Regular cardiac myocyte (primary cell): ENCODE measurements at places on chromosomes 2 and 18. TPM values are rescaled to one million over a fixed set of nuclear protein-coding genes. Genes with fewer than 3 reads are reported as not detected.

The GPR35 gene
- total RNA-seq: 0.19 and 0.85 TPM in 2 replicates

The NMS gene
- total RNA-seq: not detected in 2 replicates

The SKOR2 gene
- total RNA-seq: not detected in 2 replicates

The IL36B gene
- not detected in 2 replicates for total RNA-seq

The ERICH2 gene
- total RNA-seq: not detected in 2 replicates

The ONECUT2 gene
- total RNA-seq: under 0.01 TPM in 1 of 2 replicates, not detected in the other

The SCN9A gene
- total RNA-seq: 20.3 and 22.0 TPM in 2 replicates

The RIT2 gene
- not detected in 2 replicates for total RNA-seq

The LBX2 gene
- total RNA-seq: 2.1 and 2.8 TPM in 2 replicates

The SLC4A3 gene
- total RNA-seq: 0.96 and 4.2 TPM in 2 replicates

The MAP3K2 gene
- total RNA-seq: 35.0 and 40.8 TPM in 2 replicates

The PCARE gene
- total RNA-seq: not detected in 2 replicates

The LYG2 gene
- total RNA-seq: not detected in 2 replicates

The SPHKAP gene
- total RNA-seq: not detected in 2 replicates

The UGT1A8 gene
- not detected in 2 replicates for total RNA-seq

The DNAH7 gene
- 0.19 and 0.56 TPM in 2 replicates for total RNA-seq

The IMPA2 gene
- total RNA-seq: 7.1 and 9.0 TPM in 2 replicates

The AQP12A gene
- total RNA-seq: not detected in 2 replicates

The LCT gene
- under 0.01 TPM in 1 of 2 replicates, not detected in the other for total RNA-seq

The CDH19 gene
- 1.3 and 2.0 TPM in 2 replicates for total RNA-seq

The KCNF1 gene
- under 0.01 TPM in 1 of 2 replicates, not detected in the other for total RNA-seq

The GPR75 gene
- total RNA-seq: 0.28 and 1.2 TPM in 2 replicates

The SLC4A5 gene
- under 0.01 TPM in 1 of 2 replicates, not detected in the other for total RNA-seq

The ECEL1 gene
- total RNA-seq: not detected in 2 replicates

The FSHR gene
- not detected in 2 replicates for total RNA-seq

The RNU2-63P gene
- total RNA-seq: not detected in 2 replicates

The MC5R gene
- total RNA-seq: under 0.01 TPM in 1 of 2 replicates, not detected in the other

The IL37 gene
- total RNA-seq: not detected in 2 replicates

The TUBB8B gene
- total RNA-seq: not detected in 2 replicates

The CHPF gene
- total RNA-seq: 101 and 192 TPM in 2 replicates

The SERPINB10 gene
- total RNA-seq: not detected in 2 replicates

The CCL20 gene
- total RNA-seq: 1.3 and 57.5 TPM in 2 replicates

The PLA2R1 gene
- 4.2 and 17.2 TPM in 2 replicates for total RNA-seq

The LRP1B gene
- total RNA-seq: under 0.01 TPM in 2 replicates

The MAL gene
- 0.85 and 0.96 TPM in 2 replicates for total RNA-seq

The CTLA4 gene
- under 0.01 and 1.7 TPM in 2 replicates for total RNA-seq

The C2orf15 gene
- 0.19 and 0.28 TPM in 2 replicates for total RNA-seq

The ARHGEF4 gene
- 0.58 and 4.5 TPM in 2 replicates for total RNA-seq
